ENCODE measurements at places on chromosomes 6 and 20. TPM values are rescaled to one million over a fixed set of nuclear protein-coding genes. Genes with fewer than 3 reads are reported as not detected.
A peak's percentile ranks its signal among the peaks of the same experiment; 100 is the strongest.

FAM50B gene
- 9.9 TPM for total RNA-seq

- no peak for DNase-seq
These were observed 437.3 kb downstream of the DHX35 start for GRCh38 chr20:39399463-39399862.

GRCh38 chr6:99490608-99491007, 24.6 kb downstream of the USP45 start:
- no peak for DNase-seq

EYS gene
- not detected for total RNA-seq

SAMD10 gene
- 2.3 TPM for total RNA-seq

GRCh38 chr6:130115036-130115435, 96.7 kb downstream of the L3MBTL3 start:
- DNase-seq, result no peak

GRCh38 chr20:53513489-53514298, 79.9 kb downstream of the ZNF217 start:
- no peak for DNase-seq

- DNase-seq, result no peak
These were observed 44.4 kb downstream of the MRPL14 start for GRCh38 chr6:44082872-44083321.

CLPSL1 gene
- not detected for total RNA-seq

GRCh38 chr20:909641-910040, 6.5 kb downstream of the ANGPT4 start:
- DNase-seq, result no peak

OTOR gene
- not detected for total RNA-seq

DNA sequence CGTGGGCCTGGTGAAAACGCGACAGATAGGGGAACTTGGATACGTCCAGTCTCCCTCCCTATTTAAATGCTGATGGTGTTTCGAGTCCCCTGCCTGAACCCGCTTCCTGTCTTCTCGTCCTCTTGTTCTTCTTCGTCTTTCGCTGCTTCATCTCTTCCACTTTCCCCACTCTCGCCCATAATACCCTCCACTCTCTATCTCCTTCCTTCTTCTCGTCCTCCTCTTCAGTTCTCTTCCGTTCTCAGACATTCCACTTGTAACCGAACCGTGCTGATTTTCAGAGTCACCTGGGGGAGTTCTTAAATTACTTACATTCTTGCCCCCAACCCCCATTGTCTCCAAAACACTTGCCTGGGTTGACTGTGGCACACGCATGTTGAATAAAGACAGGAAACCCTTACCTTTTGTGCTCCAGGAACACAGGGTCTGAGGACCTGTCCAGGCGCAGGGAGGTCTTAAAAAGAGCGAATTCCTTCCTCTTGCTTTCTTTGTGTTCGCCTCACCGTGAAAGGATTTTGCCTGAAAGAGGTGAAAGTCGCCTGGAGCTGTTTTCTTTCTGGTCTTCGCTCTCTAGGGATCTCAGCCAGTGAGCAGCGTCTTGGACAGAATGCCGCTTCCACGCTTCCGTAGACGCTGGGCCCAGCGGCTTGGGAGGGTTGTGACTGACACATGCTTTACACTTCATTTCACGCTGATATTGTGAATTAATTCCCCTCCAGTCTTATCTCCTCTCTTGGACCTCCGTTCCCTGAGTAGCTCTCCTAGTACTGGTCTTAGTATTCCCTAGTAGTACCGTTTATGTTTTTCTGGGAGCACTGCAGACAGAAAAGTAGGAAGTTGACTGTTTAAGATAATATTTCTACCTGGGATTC, 184.0 kb downstream of the GPX5 start:
- DNase-seq, result no peak

- peak; percentile 59 for DNase-seq
These were observed 899.0 kb downstream of the TFAP2A start for GRCh38 chr6:9515633-9516606.

CFB gene
- total RNA-seq, result 0.29 TPM

PPP1R14C gene
- total RNA-seq, result not detected

LINC00237 gene
- total RNA-seq, result not detected

NT5DC1 gene
- 31.3 TPM for total RNA-seq

- DNase-seq, result no peak
These were observed 27.6 kb downstream of the MYH7B start for GRCh38 chr20:34983089-34983820.

- peak; percentile 30 for DNase-seq
These were observed 126.7 kb downstream of the BCAS1 start for GRCh38 chr20:53943522-53944291.

DNA sequence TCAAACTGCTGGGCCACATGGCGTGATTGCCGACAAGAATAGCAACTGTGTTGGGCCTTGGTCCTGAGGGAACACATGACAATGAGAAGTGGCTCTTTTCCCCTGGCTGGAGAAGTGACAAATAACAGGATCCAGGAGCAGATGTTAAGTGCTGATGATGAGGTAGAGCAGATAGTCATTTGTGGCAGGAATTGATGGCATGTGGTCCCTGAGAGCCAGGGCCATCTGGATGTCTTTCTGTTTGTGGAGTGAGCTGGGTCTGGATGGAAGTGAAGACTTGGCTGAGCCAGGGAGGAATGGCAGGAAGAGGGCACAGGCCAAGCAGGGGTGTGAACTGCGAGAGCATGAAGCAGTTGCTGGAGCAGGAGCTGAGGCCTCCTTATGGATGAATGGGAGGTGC, 67.8 kb downstream of the SCAND1 start:
- DNase-seq, result no peak

GRCh38 chr6:35014786-35015185, 125.7 kb downstream of the ANKS1A start:
- peak; percentile 61 for DNase-seq

DNA sequence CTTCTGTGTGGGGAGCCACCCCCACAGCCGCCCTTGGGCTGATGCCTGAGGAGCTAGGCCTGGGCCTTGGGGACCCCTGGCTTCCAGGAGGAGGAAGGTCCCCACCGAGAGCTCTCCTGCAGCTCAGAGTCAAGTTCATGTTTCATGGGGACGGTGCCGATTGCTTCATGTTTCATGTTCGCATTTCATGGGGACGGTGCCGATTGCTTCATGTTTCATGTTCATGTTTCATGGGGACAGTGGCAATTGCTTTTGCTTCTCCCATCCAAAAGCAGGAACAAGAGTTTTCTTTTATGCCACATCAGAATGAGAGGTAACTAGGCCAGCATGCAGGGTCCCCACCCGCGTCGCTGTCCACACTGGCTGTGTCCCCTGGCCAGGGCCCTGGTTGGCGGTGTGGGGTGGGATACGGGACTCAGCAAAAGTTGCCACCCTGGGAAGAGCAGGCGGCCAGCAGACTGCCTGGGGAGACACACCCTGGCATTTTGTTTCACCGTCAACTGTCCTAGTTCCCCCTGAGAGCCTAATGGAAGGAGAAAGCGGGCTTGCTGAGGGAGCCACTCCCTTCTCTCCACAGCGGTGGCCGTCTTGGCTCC, 46.0 kb downstream of the DACT2 start:
- no peak for DNase-seq

DNA sequence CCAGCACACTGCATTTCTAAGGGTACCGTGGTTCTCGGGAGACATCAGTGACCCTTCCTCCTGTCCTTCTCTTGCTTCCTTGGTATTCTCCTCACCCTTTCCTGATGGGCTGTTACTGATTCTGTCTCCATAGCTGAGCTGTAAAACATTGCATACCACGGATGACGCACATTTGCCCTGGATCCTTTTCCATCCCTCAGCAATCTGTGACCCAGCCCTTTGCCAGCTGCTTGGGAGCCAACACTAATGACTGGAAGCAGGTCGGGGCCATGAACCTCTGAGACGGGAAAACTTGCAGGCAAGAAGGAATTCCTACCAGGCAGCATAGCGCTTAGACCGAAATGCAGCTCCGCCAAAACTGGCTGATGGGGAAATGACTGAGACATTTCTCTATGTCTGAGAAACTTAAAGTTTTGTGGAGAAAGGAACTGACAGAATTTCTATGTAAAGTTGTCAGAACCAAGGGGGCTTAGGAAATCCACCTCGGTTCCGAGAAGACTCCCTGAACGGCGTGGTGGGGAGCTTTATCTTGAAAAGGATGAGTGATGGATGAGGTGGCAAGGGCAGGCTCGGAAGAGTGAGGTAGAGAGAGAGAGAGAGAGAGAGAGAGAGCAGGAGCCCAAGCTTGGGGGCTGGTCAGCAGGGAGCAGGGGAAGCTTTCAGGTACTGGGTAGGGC, 19.2 kb downstream of the TUBB2B start:
- peak; percentile 89 for DNase-seq

DNA sequence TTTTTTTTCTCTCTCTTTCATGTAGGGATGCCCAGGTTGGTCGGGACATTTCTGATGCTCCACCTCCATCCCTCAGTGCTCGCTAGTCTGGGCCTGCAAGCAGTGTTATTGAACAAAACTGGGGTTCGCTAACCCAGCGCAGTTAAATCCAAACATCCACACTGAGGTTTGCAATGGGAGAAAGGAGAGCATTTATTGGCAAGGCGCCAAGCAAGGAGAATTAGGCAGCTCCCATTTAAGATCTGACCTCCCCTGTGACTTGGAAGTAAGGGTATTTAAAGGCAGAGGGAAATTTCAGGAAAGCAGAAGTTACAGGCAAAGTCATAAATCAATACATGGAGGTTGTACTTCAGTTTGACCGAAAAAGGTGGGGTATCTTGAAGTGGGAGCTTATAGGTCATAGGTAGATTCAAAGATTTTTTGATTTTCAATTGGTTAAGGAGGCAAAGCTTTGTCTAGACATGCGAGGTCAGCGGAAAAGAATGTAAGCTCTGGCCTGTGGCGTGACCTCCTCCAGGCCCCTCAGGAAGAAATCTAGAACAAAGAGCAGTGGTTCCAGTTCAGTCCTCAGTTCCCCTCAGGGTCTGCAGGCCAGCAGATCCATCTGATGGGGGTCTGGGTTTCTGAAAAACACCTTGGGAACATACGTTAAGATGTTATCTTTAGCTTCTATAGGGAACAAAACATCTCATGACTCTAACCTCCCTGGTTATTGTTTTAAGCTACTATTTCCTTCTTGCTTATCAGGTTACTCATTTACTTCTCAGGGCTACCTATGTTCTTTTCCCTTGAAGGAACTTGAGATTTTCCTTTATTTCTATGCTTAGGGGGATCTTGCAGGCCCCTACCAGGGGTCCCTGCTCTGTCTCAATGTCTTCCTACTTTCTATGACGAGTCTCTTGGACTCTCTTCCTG, 66.0 kb upstream of the KIF16B start:
- no peak for DNase-seq

DNA sequence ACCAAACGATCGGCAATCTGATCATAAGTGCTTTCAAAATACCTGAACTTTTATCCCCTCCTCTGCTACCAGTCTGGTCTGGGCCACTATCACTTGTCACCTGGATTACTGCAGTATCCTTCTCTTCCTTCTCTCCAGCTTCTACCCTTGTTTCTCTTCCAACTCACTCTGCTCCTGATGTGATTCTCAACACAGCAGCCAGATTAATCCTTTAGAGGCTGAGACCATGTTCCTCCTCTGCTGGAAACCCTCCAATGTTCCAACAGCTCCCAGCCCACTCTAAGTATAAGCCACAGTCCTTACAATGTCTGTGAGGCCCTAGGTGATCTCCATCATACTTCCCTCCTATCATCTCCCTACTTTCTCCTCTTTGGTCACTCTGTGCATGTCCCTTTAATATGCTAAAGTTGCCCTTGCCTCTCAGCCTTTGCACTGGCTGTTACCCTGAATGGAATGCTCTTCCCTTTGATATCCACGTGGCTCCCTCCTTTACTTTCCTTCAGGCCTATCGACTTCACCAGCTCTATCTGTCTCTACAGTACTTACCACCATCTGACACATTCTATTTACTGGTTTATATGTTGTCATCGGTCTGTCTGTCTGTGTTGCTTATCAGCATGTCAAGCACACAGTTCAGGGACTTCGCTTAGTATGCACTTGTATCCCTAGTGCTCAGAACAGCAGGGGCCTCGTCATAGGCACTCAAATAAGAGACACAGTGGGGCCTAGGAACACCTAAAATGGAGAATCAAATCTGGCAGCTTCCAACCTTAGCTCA, 35.0 kb upstream of the RNF24 start:
- no peak for DNase-seq

DNA sequence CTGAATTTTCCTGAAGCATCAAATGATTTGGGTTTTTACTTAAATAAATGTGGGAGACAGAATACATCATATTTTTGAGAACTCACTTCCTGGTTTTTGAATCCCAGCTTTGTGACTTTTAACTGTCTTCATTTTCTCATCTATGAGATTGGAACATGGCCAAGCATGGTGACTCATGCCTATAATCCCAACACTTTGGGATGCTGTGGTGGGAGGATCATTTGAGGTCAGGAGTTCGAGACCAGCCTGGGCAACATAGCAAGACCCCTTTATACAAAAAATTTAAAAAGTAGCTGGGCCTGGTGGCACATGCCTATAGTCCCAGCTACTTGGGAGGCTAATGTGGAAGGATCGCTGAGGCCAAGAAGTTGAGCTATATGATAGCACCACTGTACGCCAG, 122.3 kb downstream of the QKI start:
- DNase-seq, result no peak

GRCh38 chr20:47720636-47721427, 64.4 kb downstream of the SULF2 start:
- peak; percentile 13 for DNase-seq

- DNase-seq, result no peak
These were observed 52.1 kb downstream of the RNASET2 start for GRCh38 chr6:166904101-166904746.

GRCh38 chr20:7829776-7830175, 110.5 kb downstream of the HAO1 start:
- DNase-seq, result no peak

DNA sequence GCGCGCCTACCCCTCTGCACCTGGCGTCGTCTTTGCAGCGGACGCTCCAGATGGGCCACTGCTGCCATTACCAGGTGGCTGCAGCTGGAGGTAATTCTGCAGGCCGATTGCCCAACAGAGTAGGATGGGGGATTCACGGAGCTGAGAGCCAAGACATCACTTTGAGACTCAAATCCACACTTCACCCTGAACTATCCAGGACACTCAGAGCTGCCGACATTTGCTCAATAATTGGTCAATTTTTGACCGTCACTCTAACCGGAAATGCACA, 694.9 kb upstream of the FLRT3 start:
- DNase-seq, result no peak

DNA sequence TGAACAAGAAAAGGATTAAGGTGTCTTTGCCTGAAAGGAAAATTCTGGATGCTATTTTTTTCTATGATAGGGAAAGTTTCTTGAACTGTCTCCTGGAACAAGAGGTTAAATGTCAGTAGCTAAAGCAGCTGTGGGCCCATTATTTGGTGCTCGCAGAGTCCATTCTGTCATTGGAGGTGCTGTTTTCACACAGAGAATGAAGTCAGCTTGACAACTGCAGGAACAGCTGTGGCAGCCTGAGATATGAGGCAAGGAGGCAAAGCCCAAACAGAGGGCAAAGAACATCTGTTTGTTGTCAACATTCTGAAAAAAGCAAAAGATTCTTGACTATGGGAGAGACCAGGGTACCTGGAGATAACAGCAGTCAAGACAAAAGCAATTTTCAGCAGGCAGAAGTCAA, 548.2 kb downstream of the KIF16B start:
- DNase-seq, result no peak

DNA sequence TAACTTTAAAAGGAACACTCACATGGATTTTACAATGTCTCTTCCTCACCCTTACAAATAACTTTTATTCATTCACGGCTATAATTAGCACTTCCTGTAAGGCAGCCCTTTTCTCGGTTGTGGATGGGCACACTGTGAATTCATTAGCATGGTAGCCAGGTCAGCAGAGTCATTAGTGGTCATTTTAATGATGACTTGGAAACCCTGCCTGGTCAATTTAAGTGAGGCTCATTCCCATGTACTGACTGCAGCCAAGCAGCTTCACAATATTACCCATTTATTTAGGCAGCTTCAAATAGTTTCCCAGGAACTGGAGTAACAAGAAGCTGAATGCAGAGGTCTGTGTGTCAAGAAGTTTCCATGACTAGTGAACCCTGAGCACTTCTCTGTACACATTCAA, 248.8 kb downstream of the KHDC1L start:
- DNase-seq, result no peak
